ENCODE measurements at places on chromosomes 4 and X.
A peak's percentile ranks its signal among the peaks of the same experiment; 100 is the strongest.

GRCh38 chr4:64272432-64272831, 136.8 kb downstream of the TECRL start:
- no peak for DNase-seq

GRCh38 chr4:128322311-128322710, 34.7 kb upstream of the PGRMC2 start:
- DNase-seq = no peak

- no peak for DNase-seq
These were observed 141.5 kb downstream of the MAGEB17 start for GRCh38 chrX:16308773-16309172.

GRCh38 chr4:152436384-152436783, 99.5 kb downstream of the FBXW7 start:
- DNase-seq = no peak

DNA sequence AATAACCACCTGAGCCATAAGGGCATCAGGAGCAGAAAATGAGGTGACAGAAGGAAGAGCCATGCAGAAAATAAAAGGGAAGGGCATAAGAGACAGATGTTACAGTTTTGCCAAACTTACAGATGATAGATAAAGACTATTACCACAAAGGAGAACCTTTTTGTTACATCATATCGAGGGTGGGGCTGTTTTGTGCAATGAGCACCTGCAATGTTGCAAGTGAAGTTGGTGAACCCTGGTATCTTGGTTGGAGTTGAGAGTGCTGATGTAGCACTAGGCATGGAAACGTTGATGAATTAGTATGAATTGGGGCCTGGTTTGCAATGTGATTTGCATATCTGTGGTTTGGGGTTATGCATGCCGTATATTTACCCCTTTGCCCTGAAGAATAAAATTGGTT, 119.8 kb upstream of the TEX13D start:
- no peak for DNase-seq

DNA sequence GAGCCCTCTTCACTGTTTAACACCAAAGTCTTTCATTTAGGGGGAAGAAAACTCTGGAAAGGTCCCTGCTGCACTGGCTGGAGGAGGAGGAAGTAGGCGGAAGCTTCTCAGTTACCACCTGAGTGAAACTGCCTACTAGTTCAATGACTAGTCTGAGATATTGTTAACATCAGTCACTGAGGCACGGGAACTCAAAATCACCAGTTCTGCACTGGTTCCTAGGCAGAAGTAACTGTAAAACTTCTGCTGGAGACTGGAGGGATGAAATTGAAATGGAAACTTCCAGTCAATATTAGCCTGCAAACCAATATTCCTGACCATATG, 178.3 kb downstream of the SNCA start:
- DNase-seq = no peak

GRCh38 chr4:141797966-141798365, 161.6 kb downstream of the IL15 start:
- peak; percentile 20 for DNase-seq

GRCh38 chr4:99067617-99068016, 21.0 kb downstream of the ADH5 start:
- DNase-seq = no peak

GRCh38 chrX:74325130-74326059, 21.4 kb downstream of the ZCCHC13 start:
- no peak for DNase-seq

DNA sequence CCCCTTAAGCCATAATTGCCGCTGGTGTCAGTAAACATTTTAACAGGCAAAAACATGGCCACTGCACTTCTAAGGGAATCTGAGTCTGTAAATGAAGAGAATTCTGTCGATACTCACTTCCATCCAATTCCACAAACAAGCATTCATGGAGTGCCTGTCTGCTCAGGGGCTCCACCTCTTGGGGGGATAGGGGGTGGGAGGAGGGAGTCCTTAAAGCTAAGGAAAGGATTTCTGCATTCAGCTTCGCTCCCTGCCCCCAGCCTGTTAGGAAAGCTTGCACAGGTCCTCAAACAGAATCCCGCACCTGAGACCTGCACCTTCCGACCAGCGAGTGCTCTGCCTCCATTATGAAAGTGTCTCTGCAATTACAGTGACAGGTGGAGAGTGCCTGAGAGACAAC, 130.2 kb upstream of the KIT start:
- no peak for DNase-seq

DNA sequence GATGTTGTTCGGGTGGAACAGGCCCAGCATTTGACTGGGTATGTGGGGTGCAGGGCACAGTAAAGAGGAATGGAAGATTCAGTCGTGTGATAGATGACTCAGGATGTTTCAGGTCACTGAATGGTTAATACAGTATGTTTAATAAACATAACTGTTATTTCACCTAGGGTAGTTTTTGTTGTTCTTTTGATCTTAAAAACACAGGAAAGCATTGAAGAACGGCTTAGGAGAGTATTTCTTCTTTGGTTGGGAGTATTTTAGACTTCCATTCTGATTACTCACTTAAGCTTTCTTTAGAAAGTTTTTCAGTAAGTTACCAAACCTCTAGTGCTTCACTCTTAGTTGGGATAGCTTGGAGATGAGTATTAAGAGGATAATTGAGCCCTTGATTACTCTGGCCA, 62.3 kb downstream of the STAG2 start:
- DNase-seq = peak; percentile 43

DNA sequence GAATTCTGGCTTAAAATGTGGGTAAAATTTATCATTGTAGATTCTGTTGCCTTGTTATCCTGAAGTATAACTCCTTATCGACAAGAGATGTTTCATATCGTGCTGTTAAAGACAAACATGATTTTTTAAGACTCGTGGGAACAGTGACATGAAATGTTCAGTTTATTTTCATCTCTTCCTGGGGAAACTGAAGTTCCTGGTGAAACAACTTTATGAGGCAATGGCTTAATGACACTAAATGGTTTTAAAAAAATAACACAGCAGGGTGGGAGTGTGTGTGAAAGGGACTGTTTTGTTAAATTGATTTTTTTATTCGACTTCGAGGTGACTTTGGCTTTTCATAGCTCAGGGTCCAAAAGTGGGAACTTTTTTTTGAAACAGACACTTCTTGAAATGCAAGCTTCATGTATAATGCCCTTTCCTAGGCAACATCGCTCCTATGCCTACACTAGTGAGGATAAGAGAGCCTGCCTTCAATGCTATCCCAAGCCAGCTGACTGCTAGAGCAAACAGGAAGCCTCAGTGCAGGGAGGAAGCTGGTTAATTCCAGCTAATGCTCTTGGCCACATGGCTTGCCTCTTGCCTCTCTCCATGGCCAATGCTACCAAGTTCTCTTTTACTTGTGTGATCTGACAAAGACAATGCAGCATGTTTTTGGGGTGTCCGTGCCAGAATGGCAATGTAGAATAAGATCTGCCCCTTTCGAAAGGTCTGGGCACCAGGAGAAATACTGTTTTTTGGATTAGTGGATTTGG, 80.9 kb upstream of the PLAC1 start:
- DNase-seq = no peak

DNA sequence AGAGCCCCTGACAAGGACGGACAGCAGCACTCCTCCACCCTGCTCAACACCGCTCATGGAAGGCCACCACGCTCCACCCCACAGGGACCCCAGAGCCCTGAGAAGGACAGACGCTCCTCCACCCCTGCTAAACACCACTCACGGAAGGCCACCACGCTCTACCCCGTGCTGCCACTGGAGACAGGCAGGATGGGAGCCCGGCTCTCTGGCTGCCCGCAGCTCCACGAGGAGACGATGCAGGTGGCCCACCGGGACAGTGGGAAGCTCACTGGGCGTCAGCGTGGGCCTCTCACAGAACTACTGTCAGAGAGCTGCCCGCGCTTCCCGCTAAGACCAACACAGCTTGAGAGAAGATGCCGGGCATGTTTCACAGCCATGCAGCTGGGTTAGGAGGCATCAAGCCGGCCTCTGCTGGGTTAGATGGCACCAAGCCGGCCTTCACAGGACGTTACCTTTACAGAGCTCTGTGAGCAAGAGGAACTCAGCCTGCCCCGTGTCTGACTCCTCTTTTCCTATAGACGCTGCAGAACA, 20.8 kb downstream of the GAK start:
- no peak for DNase-seq

DNA sequence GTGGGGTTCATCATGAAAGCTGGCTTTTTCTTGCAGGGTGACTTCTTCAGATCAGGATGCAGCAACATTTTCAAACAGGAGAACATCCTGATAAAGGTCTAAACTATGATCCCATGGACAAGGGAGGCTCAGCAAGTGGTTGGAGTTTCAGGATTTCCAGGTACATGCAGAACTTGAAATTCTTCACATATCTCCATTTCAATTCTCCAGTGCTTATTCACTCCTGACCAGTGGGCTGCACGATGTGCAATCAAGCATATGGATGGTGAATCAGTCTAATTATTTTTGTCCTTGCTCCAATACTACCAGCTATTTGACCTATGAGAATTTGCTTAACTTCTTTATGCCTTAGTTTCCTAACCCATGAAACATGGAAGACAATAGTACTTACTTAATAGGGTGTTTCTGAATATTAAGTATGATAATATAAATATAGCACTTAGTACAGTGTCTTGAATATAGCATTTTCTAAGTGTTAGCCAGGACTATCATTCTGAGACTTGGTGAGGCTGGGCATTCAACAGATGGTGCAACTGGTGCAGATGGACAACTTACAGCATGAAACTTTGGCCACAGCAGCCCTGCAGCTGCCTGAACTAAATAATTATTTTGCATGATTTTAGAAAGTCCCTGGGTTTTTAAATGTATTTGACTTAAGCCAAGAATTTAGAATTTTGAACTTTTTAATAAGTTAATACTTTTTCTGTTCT, 92.4 kb downstream of the HPGD start:
- no peak for DNase-seq

DNA sequence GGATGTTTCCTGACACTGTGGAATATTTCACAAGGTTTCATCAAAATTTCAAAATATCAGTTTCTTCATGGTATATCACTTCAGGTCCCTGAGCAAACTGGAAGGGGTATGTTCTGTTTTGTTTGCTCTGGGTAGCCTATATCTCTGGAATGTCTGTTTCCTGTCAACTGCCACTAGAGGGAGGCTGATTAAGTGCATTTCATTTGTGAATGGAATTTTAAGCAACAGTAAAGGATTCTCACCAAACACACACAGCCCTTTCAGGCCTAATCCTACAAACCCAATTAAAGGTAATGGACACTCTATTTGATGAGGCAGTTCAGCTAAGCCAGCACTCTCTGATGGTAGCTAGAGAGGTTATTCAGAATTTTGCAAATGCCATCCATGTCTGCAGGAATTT, 307.1 kb downstream of the TEX13A start:
- peak; percentile 65 for DNase-seq

DNA sequence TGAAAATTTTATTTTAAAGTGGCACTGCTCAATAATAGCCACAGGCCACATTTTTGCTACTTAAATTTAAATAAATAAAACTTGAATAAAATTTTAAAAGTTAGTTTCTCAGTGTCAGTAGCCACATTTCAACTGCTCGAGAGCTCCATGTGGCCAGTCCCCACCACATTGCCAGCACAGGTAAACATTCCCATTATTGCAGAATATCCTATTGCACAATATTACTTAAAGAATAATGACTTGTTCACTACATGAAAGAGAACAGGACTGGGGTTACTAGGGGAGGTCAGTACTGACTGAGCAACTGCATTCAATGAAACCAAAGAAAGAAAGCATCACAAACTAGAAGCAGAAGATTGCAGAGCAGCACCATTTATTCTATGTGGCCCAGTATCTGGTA, 2201.6 kb upstream of the TENM3 start:
- no peak for DNase-seq

DNA sequence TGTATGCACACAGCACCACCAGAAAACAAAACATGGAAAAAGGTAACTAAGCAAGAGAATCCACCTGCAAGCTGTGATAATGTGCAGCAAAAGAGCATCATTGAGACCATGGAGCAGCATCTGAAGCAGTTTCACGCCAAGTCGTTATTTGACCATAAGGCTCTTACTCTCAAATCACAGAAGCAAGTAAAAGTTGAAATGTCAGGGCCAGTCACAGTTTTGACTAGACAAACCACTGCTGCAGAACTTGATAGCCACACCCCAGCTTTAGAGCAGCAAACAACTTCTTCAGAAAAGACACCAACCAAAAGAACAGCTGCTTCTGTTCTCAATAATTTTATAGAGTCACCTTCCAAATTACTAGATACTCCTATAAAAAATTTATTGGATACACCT, 90.2 kb downstream of the TET2 start:
- DNase-seq = no peak

DNA sequence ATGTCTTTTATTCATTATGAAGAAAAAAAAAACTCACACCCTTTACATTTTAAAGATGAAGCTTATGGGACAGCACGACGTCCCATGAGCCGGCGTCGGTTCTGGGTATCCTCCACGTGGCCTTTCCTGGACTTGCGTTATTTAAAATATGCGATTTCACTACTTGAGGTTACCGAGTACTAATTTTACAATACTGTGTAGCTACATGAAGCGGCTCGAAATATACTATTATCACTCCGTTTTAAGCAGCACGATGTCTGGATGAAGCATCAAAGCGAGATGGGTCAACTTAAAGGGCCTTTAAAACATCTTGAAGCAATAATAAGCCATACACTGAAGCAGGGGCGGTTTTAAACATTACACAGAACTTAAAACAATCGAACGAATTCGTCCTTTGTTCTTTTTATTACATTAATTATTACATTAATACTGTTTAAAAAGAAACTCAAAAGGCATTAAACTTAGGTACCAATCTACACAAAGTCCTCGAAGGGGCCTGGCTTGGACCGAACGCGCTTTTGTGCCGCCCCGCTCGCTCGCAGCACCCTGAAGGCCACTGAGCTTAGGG, 1.4 kb upstream of the KLF3 start:
- peak; percentile 41 for DNase-seq

- no peak for DNase-seq
These were observed 109.0 kb downstream of the ANTXR2 start for GRCh38 chr4:79964020-79964399.

- no peak for DNase-seq
These were observed 137.9 kb upstream of the NALF2 start for GRCh38 chrX:69366183-69366582.

- no peak for DNase-seq
These were observed 116.6 kb downstream of the IRF2 start for GRCh38 chr4:184357772-184358171.

- no peak for DNase-seq
These were observed 41.6 kb upstream of the ADRA2C start for GRCh38 chr4:3724319-3725231.

- no peak for DNase-seq
These were observed 111.5 kb upstream of the UGT8 start for GRCh38 chr4:114487101-114487500.

- no peak for DNase-seq
These were observed 222.7 kb downstream of the PACRGL start for GRCh38 chr4:20922962-20923361.

GRCh38 chrX:6959006-6959405, 188.5 kb upstream of the STS start:
- no peak for DNase-seq

- peak; percentile 68 for DNase-seq
These were observed 88.7 kb upstream of the TTC29 start for GRCh38 chr4:147034372-147034771.

- peak; percentile 77 for DNase-seq
These were observed 802 bp downstream of the BMP2K start for GRCh38 chr4:78776729-78777575.

- no peak for DNase-seq
These were observed 217.4 kb downstream of the CENPC start for GRCh38 chr4:67328018-67328278.

- peak; percentile 71 for DNase-seq
These were observed 1.7 kb downstream of the PDGFRA start for GRCh38 chr4:54230484-54231418.
